ENCODE measurements at places on chromosomes 3 and 15. TPM values are rescaled to one million over a fixed set of nuclear protein-coding genes. Genes with fewer than 3 reads are reported as not detected.

DNA sequence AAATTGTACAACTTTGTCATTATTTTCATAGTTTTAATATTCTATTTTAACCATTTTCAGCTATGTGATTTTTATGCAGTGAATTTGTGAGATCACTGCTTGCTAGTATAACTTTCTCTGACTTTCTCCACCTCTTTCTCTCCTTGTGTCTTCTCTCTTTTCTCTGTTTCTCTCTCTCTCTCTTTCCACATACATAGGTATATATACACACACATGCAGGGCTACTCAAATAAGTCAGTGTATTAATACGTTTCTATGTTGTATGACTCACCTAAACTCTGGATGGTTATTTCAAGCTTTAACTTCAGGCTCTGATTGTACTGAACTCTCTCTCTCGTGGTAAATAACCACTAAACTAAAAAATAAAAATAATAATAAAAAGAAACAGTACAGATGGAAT is 1389.3 kb upstream of the ALCAM start:
- DNase-seq: no peak

TLR9 gene
- polyA plus RNA-seq: 0.16 TPM

CORO2B gene
- polyA plus RNA-seq: not detected

GRCh38 chr3:67739851-67740250 is 85.4 kb upstream of the SUCLG2 start:
- DNase-seq: no peak

GRCh38 chr3:17845026-17845812 is 102.8 kb upstream of the TBC1D5 start:
- no peak for DNase-seq

DNA sequence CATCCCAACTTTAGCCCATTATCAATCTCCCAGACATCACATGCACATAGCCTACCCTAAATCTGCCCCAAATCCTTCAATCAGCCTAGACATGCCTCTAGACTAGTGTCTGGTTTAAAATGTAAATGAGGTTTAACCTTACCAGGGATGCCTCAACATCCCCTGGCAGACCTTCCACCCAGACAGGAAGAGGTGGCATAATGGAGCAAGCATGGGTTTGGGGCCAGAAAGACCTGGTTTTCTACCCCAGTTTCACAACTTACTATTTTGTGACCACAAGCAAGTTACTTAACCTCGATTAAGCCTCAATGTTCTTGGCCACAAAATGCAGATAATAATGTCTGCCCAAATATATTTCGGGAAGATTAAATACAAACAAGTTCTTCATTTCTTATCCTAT is 28.3 kb upstream of the THBS1 start:
- no peak for DNase-seq

DNA sequence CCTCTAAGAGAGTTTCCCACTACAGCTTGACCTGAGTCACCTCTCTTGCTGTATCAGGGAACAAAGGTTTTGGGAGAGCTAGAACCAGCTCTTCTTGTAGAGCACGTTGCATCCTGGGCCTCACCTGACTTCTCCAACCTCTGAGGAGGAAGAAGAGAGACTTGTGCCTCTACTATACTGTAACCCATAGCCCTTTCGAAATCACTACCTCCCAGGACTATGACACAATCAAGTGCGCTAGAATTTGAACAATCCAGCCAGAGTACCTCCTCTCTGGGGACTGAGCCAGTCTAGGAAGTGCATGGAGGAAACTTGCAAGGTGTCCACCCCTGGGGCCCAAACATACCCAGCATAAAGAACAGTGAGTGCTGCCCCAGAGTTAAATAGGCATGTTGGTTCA is 192.8 kb upstream of the BHLHE40 start:
- no peak for DNase-seq

DNA sequence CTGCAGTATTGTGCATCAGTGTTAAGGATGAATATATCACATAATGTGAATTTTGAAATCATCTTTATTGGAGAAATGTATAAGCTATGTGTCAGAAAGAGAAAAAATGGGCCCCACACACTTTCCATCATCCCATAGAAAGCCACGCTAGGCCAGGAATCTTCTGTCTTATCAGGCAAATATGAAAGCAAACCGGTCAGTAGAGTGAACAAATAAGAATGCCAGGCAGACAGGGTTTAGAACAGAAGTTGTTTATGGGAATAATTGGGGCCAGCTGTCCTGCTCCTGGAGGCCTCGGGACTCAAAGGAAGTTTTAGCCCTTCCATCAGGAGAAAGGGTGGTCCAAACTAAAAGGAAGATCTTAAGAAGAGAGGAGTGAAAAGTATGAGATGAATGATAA is 39.5 kb downstream of the ZNF280D start:
- no peak for DNase-seq

- DNase-seq: no peak
Observed at GRCh38 chr3:63168179-63168578, 109.9 kb upstream of the SYNPR start.

DNA sequence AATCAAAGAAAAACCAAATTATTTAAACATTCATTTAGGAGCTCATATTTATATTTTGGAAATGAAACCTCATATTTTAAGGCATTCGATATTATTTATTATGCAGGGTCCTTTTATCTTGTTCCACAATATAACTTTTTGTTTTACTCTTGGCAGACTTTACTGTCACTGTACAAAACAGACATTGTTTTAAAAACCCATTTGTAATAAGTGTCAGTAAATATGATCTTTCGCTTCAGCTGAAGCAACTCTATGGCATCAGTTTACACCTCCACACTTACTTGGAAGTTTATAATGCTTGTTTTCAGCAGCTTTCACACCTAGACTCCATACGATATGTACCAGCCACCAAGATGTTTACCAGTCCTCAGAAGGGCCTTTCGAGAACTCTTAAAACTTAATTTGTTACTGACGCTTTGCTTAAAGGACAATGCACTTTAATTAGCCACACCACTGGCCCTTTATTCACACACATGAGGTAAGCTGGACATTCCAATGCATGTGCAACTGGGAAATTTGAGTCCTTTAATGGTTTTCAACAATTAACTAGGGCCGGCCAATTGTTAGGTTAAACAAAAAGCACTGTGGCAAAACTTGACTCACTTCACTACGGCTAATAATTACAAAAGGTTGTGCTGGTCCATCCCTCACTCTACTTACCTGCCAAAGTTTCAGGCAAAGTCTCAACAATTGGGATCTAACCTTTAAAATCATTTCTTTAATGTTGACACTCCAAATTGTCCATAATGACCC is 16.7 kb downstream of the WWTR1 start:
- no peak for DNase-seq

OXNAD1 gene
- 64.2 TPM for polyA plus RNA-seq

Measured in CD8-positive, alpha-beta memory T cell (primary cell).